ENCODE measurements at places on chromosomes 1 and 21.

- DNase-seq: no peak
These were observed 60.4 kb upstream of the DMRTB1 start for GRCh38 chr1:53398576-53399365.

DNA sequence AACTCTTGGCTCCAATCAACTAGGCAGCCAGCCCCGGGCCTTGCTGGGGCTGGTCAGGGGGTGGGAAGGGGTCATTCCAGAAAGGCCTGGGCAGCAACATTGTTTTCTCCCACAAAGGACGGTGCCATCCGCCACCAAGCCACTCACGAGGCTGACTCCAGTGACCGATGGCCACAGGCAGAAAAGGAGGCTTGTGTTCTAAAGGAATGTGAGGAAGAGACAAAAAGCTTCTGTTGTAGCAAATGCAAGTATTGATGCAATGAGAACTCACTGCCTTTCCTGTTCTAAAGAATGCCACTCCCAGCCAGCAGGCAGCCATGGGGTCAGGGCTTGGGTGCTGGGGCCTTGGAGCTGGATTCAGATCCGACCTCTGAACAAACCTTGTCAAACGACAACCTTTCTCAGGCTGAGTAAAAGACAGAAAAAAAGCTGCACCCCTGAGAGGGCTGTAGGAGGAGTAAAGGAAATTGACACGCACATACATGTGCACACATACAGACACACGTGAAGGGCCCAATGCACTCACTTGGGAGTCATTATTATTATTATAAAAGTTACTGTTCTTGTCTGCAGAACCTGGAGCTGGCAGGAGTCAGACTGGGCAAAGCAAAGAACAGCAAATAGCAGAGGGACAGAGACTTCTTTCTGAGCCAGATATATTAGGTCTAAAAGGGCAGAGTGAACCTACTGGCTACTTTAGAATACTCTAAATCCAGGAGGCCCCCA, 13.9 kb upstream of the PRMT2 start:
- DNase-seq: no peak

- no peak for DNase-seq
These were observed 135.7 kb upstream of the KRTAP19-8 start for GRCh38 chr21:31173881-31174555.

DNA sequence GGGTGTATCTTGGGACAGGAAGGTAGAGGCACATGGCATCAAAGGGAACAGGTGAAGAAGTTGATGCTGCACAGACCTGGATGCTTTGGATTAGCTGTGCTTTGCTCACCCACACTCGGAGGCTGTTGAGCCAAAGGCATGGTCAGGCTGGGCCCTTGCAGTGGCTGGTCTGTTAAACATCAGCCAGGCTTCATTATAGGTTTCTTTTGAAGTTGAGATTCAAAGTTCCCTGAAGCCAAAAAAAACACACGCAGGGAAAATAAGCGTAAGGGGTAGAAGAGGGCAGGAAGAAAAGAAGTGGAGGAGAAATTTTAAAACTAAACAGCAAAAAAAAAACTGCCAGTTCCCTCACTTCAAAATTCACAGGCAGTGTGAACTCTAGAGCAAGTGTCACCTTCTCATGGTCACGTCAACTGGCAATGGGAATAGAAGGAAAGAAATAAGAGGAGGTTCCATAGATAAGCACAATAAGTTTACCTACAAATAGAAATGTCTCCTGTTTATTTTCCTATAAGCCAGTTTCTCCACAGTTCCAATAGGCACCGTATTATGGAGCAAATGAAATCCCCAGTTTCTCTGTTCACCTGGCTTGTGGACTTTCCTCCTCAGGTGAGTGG, 139.5 kb downstream of the PAPPA2 start:
- DNase-seq: no peak

DNA sequence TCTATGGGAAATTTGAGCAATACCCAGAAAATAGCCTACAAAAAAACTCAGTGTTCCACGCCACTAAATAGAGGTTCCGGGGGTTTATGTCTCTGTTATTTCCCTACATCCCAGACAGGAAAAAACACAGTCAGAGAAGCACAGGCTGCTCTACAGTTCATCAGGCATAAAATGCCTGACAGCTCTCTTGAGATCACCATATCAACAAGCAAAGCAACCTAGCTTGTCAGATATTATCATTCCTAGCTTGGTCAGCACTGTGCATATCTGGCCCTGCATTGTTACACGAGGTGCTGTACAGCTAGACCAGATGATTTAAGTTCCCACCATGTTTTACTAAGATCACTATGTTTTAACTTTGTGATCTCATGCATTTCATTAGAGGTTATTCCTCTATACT, 172.6 kb downstream of the PTPRC start:
- no peak for DNase-seq

- DNase-seq: no peak
These were observed 2.1 kb downstream of the MORC3 start for GRCh38 chr21:36322083-36322424.

All from stimulated activated CD4-positive, alpha-beta T cell treated with anti-CD3 and anti-CD28 coated beads, Interleukin-12 subunit alpha, Interleukin-12 subunit beta, amount 100 ng/mL, for 48 hours (primary cell).